Smooth muscle cell of the umbilical artery (primary cell): ENCODE measurements at places on chromosomes 6 and 20. TPM values are rescaled to one million over a fixed set of nuclear protein-coding genes. Genes with fewer than 3 reads are reported as not detected.

The CNR1 gene
- not detected in 2 replicates for total RNA-seq

The DTNBP1 gene
- 7.5 and 8.3 TPM in 2 replicates for total RNA-seq

The LINC00237 gene
- total RNA-seq = not detected in 2 replicates

The GLP1R gene
- total RNA-seq = not detected in 2 replicates

The ERGIC3 gene
- 398 and 804 TPM in 2 replicates for total RNA-seq

The PACSIN1 gene
- total RNA-seq = not detected in 2 replicates

The SRMS gene
- not detected in 2 replicates for total RNA-seq

The MEP1A gene
- not detected in 2 replicates for total RNA-seq

The PNLDC1 gene
- total RNA-seq = 0.28 TPM in 1 of 2 replicates, not detected in the other

The TPX2 gene
- 4.2 and 28.5 TPM in 2 replicates for total RNA-seq

The TAF8 gene
- 10.9 and 11.0 TPM in 2 replicates for total RNA-seq

The SIRPG gene
- total RNA-seq = not detected in 2 replicates

The IGF2R gene
- 306 and 322 TPM in 2 replicates for total RNA-seq

The ADGB gene
- total RNA-seq = under 0.01 TPM in 1 of 2 replicates, not detected in the other

The BPIFB1 gene
- total RNA-seq = not detected in 2 replicates

The KCNK15 gene
- total RNA-seq = 0.09 TPM in 1 of 2 replicates, not detected in the other

The GJE1 gene
- not detected in 2 replicates for total RNA-seq

The C6orf15 gene
- total RNA-seq = not detected in 2 replicates

The ATF6B gene
- total RNA-seq = 18.7 and 28.5 TPM in 2 replicates

The MAS1 gene
- total RNA-seq = under 0.01 TPM in 1 of 2 replicates, not detected in the other
